Spinal cord (tissue), 10 donors: ENCODE measurements at places on chromosomes 1 and 21. TPM values are rescaled to one million over a fixed set of nuclear protein-coding genes. Genes with fewer than 3 reads are reported as not detected.
A peak's percentile ranks its signal among the peaks of the same experiment; 100 is the strongest.

FCRL5 gene
- total RNA-seq = 0.20 TPM

GRCh38 chr1:7457811-7458210 lies 313.3 kb upstream of the VAMP3 start:
- no peak overlapping the region for H3K27ac ChIP-seq
- peaks cover 2% of the 10 kb centered on the region for H3K36me3 ChIP-seq
- no peak overlapping the region for H3K4me3 ChIP-seq
- no peaks in the 10 kb centered on the region for H3K27me3 ChIP-seq
- H3K4me1 ChIP-seq = peaks cover 64% of the 10 kb centered on the region

DNA sequence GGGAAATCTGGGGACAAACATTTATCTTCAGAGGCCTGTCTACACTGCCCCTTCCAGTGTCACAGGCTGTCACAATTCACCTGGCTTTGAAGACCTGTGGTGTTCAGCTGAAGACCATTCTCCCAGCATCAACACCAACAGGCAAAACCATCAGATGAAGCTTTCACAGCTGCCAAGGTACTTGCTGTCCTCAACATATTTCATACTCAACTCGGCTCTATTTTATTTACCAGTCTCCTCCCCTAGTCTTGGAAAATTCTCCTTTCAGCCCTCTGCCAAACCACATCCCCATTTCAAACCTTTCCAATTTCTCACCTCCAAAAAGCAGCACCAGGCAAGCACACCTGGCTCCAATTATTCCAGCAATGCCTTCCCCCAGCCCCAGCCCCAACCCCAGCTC lies 108.8 kb downstream of the TGFBR3 start:
- no peak overlapping the region for H3K27ac ChIP-seq
- no peaks in the 10 kb centered on the region for H3K27me3 ChIP-seq
- H3K4me1 ChIP-seq = peaks cover 6% of the 10 kb centered on the region

DNA sequence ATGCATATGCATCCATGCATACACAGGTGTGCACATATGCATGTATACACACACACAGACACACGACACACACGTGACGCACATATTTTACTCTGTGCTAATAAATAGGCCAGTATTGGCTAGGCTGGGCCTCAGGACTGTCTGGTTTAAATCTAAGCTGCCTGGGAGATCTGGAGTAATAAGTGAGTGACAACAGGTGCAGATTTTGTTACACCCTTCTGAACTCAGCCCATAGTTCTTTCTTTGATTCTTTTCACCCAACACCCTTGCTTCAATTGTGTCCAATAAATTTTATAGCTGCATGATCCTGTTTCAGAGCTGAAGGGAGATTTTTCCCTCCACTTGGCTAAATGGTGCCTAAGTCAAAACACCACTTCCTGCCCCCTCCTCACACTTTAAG lies 132.8 kb downstream of the FGGY start:
- H3K27ac ChIP-seq = no peak overlapping the region
- H3K4me1 ChIP-seq = no peaks in the 10 kb centered on the region
- no peaks in the 10 kb centered on the region for H3K36me3 ChIP-seq
- DNase-seq = no peak
- H3K27me3 ChIP-seq = no peaks in the 10 kb centered on the region
- H3K4me3 ChIP-seq = no peak overlapping the region

DNA sequence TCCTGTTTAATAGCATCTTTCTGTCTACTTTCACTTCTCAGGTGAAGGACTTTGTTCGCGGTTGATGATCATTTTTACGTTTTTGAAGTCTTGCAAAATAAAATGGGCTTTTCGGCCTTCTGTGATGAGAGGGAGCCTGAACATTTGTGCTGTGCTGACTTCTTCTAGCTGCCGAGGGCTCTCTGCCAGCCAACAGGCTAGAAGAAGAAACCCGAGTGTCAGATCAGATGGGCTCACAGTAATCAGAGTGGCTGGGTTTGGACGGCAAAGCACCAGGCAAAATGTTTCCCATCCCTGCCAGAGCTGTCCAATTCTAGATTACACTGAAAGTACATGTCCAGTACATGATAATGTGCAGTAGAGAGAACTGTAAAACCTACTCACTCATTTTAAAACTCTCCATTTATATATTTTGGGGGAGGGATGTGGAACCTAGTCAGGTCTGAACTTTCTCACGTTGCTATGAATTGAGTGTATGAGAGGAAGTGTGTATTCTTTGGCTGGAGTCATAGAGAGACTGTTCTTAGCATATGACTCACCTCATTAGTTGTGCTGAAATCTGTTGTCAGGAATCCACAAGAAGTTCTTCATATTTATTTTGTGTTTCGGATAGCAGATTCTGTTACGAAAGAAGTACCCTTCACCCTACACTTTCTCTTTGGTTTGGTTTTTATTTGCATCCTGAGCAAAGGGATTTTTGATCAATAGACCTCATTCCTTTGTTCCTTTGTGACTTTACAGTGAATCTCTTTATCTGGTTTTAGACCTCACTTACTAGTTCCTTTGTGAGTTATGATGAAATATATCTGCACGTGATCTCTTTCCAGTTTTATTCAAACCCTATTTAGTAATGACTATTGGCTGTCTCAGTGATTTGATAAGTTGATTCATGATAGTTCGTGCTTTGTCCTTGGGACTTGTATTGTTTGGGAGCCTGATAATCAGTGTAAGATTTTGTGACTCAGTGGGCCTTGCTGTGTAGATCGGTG lies 4.8 kb downstream of the ATP1A1 start:
- H3K4me1 ChIP-seq = peaks cover 20% of the 10 kb centered on the region
- peak overlapping the region; percentile 20 for H3K27ac ChIP-seq
- no peak for DNase-seq
- no peak overlapping the region for H3K4me3 ChIP-seq

DNA sequence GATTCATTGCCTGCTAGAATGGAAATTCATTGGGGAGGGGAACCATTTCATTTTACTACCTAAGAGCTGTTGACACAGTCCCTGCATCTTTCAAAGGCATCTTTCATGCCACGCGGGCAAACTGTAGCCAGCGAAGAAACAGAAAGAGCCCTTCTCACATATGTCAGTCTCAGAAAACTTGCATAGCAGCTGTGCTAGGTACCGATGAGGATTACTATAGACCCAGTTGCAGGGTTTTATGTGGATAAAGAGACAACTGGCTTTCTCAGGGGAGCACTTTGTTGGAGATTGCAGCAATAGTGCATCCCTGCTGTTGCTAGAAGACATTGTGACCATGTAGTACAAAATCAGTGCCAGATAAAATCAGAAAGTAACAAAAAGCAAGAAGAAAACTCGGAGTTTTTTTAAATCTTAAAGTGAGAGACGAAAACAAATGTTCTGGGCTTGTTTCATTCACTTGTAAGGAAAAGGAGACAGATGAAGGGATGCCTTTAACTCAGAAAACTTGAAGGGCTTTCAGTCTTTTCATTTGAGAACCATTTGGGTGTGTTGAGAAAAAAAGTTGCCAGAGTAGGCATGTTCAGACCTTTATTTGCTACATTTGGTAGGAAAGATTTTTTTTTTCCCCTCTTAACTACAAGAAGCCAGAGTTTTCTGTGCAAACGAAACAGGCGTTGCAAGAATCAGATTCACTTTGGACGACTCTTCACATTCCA lies 804.1 kb downstream of the USP25 start:
- H3K27me3 ChIP-seq = no peaks in the 10 kb centered on the region
- peak; percentile 89 for DNase-seq
- H3K4me3 ChIP-seq = peak overlapping the region; percentile 55

DNA sequence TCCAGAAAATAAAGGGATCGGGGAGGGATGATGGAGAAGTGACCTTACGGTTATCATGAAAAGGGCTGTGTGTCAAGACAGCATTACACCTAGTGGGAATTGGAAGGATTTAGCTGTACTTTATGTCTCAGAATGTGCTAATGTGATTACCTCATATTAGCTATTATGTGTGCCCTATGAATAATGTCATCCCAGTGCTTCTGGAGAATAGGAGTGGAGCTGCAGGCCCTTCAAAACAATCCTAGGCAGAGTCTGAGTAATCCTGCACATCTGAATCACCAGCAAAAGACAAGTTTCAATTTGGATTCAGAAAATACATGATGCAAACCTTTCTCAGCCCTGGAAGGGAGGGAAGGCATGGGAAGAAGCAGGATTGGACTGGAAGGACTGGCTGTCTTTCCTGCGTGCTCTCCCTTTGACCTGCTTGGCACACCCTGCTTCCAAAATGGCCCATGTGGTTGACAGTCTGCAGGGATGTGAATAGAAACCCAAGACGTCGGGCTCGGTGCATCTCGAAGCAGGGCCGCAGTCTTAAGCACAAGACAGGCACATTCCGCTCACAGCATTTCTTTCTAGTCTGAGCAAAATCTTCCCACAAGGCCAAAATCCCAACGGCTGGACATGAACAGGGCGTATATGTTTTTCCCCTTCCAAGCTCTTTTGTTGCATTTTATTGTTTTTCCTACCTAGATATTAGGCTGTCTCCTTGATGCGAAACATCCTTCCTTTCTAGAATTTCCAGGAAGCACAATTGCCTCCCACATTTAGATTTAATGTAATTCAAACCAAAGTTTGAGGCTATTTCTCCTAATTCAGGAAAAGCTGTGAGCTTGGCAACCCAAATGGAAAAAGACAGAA lies 54.3 kb upstream of the TARBP1 start:
- no peak for DNase-seq
- peaks cover 69% of the 10 kb centered on the region for H3K4me1 ChIP-seq
- H3K27ac ChIP-seq = peak overlapping the region; percentile 98
- no peaks in the 10 kb centered on the region for H3K27me3 ChIP-seq

DNA sequence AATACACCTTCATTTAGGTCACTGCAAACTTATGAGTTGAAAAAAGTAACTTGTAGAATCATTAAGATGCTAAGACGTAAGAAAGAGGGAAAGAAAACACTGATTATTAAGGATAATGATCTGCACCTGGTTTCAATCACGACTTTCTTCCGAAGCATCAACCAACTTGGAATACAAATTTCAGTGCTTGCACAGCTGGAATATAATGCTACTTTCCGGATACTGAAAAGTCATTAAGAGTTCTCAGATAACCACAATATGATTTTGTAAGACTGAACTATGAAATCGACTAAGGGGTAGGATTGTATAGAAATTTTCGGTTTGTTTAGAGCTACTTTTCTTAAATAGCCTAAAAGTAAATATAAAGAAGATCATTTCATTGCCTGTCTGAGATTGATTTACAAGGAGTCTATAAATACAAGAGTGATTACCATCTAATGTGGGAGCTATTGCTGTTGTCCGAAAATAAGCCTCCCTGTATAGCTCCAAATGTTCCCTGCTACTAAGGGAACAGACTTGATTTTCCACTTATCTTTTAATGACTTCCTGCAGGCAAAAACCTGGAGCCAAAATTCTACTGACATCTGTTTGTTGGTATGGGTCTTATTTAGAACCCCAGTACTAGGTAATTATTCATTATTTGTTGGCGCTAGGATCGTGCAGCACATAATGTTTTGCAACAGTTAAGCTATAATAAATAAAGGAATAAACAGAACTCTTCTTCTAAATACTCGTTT lies 673.3 kb downstream of the KCNT2 start:
- H3K4me1 ChIP-seq = no peaks in the 10 kb centered on the region
- H3K4me3 ChIP-seq = no peak overlapping the region
- H3K36me3 ChIP-seq = no peaks in the 10 kb centered on the region
- no peak overlapping the region for H3K27ac ChIP-seq
- H3K27me3 ChIP-seq = no peaks in the 10 kb centered on the region

DNA sequence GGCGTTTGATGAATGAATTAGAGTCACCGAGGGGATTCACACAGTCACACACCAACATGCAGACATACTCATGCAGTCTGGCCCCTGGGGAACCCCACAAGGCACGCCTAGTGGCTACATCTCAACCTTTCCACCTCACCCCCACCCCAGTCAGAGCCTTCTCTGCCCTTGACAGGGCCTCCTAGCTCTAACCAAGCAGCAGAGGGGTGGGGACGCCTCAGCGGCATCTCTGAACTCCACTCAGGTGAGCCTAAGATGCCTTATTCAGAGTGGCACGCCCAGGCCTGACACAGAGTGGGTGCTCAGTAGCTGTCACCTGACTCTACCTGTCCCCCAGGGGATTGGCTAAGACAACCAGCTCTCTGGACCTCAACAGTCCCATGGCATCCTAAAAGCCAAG lies 3.7 kb upstream of the SDC3 start:
- no peaks in the 10 kb centered on the region for H3K27me3 ChIP-seq
- no peak overlapping the region for H3K27ac ChIP-seq
- H3K36me3 ChIP-seq = no peaks in the 10 kb centered on the region

GRCh38 chr1:78101051-78101450 lies 55.3 kb downstream of the GIPC2 start:
- no peak overlapping the region for H3K4me3 ChIP-seq
- no peaks in the 10 kb centered on the region for H3K36me3 ChIP-seq
- no peak for DNase-seq
- H3K27ac ChIP-seq = no peak overlapping the region
- no peaks in the 10 kb centered on the region for H3K4me1 ChIP-seq

DLGAP3 gene
- total RNA-seq = 8.4 TPM

GRCh38 chr1:40876891-40877290 lies 14.7 kb upstream of the CITED4 start:
- no peaks in the 10 kb centered on the region for H3K27me3 ChIP-seq
- H3K4me1 ChIP-seq = peaks cover 7% of the 10 kb centered on the region
- H3K27ac ChIP-seq = no peak overlapping the region
- no peak overlapping the region for H3K4me3 ChIP-seq
- DNase-seq = no peak

DNA sequence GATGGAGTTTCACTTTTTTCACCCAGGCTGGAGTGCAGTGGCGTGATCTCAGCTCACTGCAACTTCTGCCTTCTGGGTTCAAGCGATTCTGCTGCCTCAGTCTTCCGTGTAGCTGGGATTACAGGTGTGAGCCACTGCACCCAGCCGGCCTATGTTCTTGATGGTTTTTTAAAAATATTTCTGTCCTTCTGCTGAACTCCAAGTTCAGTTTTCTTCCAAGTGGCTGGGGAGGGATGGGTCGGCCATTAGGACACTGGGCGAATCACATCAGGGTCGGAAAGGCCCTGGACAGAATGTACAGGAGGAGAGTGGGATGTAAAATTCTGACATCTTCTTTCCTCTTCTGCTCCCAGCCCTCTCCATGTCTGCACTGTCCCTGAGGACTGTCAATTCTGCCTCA lies 289.6 kb downstream of the PTPRU start:
- H3K4me1 ChIP-seq = peaks cover 8% of the 10 kb centered on the region
- H3K27me3 ChIP-seq = peaks cover 5% of the 10 kb centered on the region
- no peaks in the 10 kb centered on the region for H3K36me3 ChIP-seq
- no peak overlapping the region for H3K27ac ChIP-seq

DNA sequence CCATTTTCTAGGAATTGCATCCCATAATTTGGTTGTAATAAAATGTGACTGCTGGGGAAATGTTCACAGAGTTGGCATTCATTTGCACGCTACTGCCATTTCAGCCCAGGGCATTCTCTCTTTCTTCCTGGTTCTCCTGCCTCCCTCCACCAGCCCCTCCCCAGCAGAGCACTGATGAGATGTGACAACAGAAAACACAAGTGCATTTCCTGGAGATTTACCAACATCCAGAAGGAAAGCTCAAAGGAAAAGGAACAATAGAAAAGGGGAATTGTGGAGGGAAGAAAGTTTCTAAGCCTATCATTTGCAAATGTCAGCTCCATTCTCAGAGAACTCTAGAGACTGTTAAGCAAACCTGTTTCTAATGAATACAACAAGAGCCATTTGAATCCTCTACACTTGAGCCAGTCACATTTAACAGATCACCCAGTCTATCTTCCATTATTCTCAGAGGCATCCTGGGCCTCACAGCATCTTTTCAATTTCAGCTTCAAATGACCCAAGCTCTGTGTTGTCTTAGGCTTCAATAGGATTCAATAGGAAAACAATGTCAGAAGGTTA lies 395.6 kb upstream of the PBX1 start:
- H3K36me3 ChIP-seq = no peaks in the 10 kb centered on the region
- DNase-seq = no peak
- no peak overlapping the region for H3K4me3 ChIP-seq
- H3K27ac ChIP-seq = no peak overlapping the region
- no peaks in the 10 kb centered on the region for H3K4me1 ChIP-seq
- H3K27me3 ChIP-seq = no peaks in the 10 kb centered on the region
